ENCODE measurements at places on chromosomes 16 and 17. TPM values are rescaled to one million over a fixed set of nuclear protein-coding genes. Genes with fewer than 3 reads are reported as not detected.

Gene C17orf50
- not detected for total RNA-seq

Gene CCDC200
- total RNA-seq: 0.33 TPM

Gene TMEM208
- total RNA-seq: 69.5 TPM

Gene MYH2
- total RNA-seq: not detected

- no peak for DNase-seq
Measured at GRCh38 chr17:67376415-67376736, 705 bp upstream of the PITPNC1 start.

- DNase-seq: no peak
Measured at GRCh38 chr16:85227946-85228862, 115.9 kb upstream of the CIBAR2 start.

- DNase-seq: no peak
Measured at GRCh38 chr17:12729086-12729485, 60.2 kb upstream of the ARHGAP44 start.

DNA sequence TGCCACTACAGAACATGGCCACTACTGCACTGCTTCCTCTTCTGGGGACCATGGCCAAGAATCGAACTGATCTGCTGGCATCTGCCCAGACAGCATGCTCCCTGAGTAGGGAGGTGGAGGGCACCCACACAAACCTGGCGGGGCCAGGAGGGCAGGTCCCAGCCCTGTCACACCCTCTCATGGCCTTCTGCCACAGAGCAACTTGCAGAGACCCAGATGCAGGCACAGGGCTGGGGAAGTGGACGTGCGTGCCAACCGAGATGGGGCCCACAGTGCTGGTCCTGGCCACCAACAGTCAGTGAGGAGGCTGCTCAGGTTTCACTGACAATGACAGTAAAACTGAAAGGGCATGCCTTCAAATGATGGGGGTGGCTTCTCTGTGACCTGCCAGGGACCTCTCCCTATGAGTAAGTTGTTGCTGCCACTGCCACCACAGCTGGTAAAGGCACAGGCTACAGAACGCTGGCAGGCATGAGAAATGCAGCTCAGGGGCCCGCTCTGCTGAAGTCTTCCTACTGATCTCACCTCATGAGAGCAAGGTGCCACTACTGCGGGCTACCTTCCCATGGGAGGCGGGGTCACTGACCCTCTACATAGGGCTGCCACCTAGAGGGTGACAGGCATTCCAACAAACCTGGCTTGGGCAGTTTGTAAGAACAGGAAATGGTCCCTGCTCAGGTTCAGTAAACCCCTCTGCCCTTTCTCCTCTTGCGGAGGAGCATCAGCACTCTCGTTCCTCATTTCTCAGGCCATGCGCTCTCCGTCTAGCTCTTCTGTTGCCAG is 15.5 kb downstream of the HIC1 start:
- no peak for DNase-seq

- DNase-seq: no peak
Measured at GRCh38 chr17:75439287-75439686, 17.1 kb upstream of the TMEM94 start.

DNA sequence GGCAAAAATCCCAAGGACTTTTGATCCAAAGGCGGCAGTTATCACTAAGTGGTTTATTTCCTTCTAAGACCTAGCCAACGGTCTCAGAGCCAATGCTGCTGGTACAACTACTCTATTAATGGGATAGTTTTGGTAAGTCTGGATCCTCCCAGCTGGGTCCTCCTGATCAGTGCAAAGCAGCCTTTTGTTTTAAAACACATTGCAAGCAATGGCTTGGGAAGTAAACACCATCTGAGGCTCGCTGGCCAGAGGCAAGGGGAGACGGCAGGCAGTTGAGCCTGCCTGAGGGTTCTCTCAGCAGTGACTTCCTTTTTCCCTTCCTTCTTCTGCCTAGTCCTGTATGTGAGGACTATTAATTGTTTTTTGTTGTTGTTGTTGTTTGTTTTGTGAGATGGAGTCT is 1.6 kb upstream of the SLC5A10 start:
- DNase-seq: no peak

- no peak for DNase-seq
Measured at GRCh38 chr17:77010667-77011066, 130.1 kb upstream of the SEC14L1 start.

DNA sequence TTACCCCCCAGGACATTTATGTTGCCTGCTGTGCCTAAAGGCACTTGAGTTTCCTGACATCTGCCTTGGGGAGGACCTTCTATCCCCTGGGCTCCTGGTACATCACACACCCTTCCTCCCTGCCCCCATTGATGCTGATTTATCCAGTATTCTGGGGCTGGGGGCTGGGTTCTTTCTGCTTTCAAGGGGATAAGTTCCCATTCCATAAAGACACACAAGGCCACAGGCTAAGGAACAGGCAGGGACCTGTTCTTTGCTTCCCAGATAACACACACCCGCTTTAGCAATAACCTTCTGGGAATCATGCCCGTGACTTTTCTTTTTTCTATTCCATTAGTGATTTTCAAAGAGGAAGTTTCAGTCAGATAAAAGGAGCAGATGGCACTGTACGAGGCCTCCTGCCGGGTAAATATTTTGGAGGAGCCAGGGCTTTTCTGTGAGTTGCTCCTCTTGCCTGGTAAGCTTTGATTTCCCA is 30.6 kb downstream of the CHD9 start:
- no peak for DNase-seq

DNA sequence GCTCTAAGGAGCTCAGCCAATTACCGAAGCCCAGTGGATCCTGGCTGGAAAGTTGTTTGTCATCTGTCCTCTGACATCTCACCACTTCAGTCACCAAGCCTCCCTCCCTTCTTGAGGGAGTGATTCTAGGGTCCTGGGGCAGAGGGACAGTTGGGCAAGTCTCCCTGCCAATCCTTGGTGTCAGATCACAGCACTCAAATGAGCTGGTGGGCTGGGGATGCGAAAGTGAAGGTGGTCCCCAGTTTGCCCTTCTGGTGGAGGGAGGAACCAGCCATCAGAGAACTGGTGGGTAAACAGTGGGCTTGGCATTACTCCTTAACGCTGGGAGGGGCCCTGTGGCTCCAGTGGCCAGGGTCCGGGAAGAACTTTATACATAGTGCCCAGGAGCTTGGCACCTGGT is 4.4 kb upstream of the CALB2 start:
- no peak for DNase-seq

DNA sequence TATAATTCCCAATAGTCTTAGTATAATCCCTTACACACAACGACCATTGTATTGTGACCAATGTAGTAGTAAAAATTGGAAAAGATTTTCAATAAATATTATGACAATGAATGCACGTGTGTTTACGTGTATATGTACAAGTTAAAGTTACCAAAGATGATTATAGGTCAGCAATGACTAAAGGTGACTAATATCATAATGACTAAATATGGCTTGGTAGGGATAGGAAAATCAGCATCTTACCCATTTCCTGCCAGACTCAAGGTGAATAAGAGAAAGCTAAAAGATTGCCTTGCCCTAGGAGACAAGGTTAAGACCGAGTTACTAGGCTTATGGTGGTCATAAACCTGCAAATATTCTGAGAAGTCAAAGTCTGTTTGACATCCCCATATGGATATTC is 34.4 kb downstream of the CPD start:
- DNase-seq: no peak

GRCh38 chr16:52603015-52603414 is 56.1 kb upstream of the TOX3 start:
- no peak for DNase-seq

Measured in CD8-positive, alpha-beta memory T cell (primary cell).